ENCODE measurements at places on chromosomes 16 and 17. TPM values are rescaled to one million over a fixed set of nuclear protein-coding genes. Genes with fewer than 3 reads are reported as not detected.

MT1G gene
- not detected for total RNA-seq

NAGS gene
- 1.1 TPM for total RNA-seq

KCNG4 gene
- total RNA-seq, result not detected

CCL1 gene
- not detected for total RNA-seq

FBF1 gene
- 12.6 TPM for total RNA-seq

TSNAXIP1 gene
- 0.43 TPM for total RNA-seq

HBQ1 gene
- 4.3 TPM for total RNA-seq

CLEC18B gene
- total RNA-seq, result 0.13 TPM

SLC16A11 gene
- not detected for total RNA-seq

AATK gene
- total RNA-seq, result 0.17 TPM

CNEP1R1 gene
- total RNA-seq, result 23.6 TPM

ZP2 gene
- not detected for total RNA-seq

NOD2 gene
- 0.02 TPM for total RNA-seq

All from A549 treated with ZK216348 at 1 μM for 4 hours (cell line).